Activated CD4-positive, alpha-beta T cell treated with anti-CD3 and anti-CD28 coated beads, Interleukin-2, Interleukin-6, amounts not matched to agents 100 ng/mL and 50 ng/mL, durations not matched to agents 16 hours and 8 hours (primary cell): ENCODE measurements at places on chromosomes 4 and X.

GRCh38 chr4:103074744-103075434 is 1.7 kb downstream of the SLC9B2 start:
- DNase-seq = no peak

GRCh38 chr4:156962528-156962974 is 9.0 kb downstream of the PDGFC start:
- no peak for DNase-seq

DNA sequence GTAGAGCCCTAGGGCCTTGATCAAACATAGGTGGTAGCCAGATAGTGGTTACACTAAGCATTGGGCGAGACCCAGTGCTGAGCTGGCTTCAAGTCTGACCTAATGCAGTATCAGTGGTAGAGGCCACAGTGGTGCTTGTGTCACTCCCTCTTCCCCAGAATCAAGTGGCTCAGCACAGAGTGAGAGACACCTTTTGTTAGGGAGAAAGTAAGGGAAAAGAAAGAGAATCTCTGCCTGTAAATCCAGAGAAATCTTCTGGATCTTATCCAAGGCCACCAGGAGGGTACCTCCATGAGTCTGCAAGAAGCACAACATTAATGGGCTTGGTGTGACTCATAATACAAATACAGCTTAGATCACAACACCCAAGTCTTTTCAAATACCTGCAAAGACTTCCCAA is 117.7 kb upstream of the SLC6A14 start:
- DNase-seq = no peak

DNA sequence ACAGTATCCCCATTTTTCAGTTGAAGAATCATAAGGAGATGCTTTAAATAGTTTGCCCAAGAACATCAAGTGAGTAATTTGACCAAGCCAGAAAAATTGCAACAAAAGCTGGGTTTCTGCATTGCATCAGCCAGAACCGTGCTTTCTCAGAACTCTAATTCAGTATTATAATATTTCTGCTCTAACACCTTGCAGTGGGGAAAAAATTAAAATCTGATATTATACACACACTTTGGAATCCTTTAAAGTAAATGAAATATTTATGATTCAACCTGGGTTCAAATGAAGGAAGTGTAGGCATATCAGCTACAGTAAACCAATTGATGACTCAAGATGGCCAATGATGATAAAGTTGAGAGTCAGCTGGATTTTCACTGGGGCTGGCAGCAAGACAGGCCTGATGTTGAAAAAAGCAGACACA is 387.6 kb upstream of the ZFP42 start:
- DNase-seq = no peak

DNA sequence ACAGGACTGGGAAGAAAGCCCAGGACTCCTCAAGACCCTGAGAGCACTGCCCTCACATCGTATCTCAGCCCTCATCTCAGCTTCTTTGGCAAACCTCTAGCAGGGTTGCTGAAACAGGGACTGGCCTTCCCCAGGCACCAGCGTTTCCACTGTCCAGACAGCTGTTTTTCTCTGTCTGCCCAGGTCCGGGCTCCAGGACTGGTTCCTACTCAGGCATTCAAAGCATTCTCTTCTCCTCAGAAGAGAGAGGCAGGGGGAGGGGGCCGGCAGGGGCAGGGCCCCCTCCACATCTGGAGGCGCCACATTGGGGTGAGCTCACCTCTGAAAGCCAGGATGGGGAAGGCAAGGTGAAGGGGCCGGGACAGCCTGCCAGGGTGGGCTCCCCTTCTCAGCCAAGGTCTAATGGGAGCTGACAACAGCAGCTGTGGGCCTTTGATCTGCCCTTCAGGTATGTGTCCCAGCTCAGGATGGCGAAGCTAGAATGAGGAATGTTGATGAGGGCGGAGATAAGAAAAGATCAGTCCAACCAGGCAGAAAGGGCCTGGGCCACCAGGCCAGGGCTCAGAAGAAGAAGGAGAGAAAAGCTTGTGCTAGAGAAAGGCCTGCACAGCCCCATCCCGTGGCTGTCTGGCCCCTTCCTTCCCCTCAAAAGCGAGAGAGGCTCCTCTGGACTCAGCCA is 60.4 kb downstream of the PJA1 start:
- DNase-seq = no peak

DNA sequence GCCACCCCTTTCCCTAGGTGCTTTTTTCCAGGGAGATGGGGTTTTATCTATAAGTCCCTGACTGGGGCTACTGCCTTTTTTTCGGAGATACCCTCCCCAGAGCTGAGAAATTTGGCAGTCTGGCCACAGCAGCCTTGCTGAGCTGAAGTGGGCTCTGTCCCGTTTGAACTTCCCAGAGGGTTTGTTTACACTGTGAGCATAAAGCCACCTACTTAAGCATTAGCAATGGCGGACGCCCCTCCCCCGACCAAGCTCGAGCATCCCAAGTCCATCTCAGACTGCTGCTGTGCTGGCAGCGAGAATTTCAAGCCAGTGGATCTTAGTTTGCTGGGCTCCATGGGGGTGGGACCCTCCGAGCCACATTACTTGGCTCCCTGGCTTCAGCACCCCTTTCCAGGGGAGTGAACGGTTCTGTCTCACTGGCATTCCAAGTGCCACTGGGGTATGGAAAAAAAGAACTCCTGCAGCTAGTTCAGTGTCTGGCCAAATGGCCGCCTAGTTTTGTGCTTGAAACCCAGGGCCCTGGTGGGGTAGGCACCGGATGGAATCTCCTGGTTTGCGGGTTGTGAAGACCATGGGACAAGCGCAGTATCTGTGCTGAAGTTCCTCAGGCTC is 456.4 kb upstream of the HTR2C start:
- DNase-seq = no peak

DNA sequence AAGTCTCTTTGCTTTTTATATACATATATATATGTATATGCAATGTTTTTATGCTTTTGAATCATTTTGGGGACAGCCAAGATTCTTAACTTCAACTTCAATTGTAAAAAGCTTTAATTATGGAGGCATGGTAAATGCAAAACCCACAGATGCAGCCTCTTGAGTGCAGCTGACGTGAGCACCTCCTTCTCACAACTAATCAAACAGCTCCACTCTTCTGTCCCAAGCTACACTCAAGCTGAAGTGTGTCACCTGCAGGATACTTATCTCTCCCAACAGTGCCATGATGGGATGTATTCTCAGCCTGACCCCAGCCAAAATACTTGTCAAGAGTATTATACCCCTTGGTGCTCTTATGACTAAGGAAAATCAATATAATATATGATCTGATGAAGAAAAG is 60.7 kb upstream of the BLTP1 start:
- no peak for DNase-seq

DNA sequence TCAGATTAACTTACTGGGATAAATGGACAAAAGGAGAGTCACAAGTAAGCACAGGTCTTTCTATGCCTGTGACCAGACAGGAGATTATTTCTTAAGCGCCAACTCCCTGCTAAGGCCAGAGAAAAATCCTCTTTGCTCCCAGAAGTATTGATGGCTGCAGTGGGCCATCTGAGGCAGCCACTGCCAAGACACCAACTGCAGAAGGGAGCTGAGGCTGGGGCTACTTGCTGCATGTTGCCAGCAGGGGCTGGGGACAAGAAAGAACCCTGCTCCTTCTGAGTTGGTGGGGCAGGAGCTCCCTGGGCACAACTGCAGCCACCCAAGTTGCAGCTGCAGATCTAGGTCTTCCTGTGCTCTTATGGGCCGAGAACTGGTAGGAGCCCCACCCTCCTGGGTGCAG is 1075.3 kb downstream of the PCDH18 start:
- no peak for DNase-seq

DNA sequence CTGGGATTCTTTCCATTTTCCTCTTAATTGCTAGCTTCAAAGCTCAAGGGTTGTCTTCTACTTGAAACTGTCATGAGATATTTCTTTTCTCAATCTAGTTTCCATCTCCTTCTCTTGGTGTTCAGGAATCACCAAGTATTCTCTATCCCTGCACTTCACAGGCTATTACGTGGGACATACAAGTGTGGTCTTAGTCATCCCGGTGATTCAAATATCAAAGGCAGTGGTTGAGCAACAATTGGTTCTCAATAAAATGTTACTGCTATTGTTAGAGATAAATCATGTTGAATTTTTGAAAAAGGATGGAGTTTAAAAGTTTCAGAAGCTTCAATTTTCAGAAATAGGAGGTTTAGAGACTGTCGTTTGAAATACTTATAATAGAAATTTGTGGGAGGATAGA is 812.9 kb downstream of the FSTL5 start:
- DNase-seq = no peak

- no peak for DNase-seq
These were observed 583.7 kb downstream of the TRIML1 start for GRCh38 chr4:188722911-188723310.

DNA sequence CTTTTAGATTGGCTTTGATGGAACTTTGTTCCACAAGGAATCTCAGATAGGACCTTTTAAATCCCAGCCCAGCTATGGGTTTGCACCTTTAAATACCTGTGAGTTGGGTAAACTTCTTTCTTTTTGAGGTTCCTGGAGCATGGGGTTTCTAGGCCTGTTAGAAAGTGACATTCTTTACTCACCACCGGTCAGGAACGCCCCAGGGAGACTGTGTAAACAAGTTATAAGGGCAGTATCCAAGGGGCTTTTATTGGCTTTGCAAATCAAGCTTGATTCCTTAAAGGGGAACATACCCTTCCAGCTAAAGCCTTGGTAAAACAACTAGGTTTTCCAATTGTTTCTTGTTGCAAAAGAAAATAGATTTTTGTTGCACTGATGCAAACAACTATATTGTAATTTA is 93.4 kb downstream of the TENT5D start:
- no peak for DNase-seq

- no peak for DNase-seq
These were observed 164.6 kb downstream of the MID1IP1 start for GRCh38 chrX:38965888-38966287.

DNA sequence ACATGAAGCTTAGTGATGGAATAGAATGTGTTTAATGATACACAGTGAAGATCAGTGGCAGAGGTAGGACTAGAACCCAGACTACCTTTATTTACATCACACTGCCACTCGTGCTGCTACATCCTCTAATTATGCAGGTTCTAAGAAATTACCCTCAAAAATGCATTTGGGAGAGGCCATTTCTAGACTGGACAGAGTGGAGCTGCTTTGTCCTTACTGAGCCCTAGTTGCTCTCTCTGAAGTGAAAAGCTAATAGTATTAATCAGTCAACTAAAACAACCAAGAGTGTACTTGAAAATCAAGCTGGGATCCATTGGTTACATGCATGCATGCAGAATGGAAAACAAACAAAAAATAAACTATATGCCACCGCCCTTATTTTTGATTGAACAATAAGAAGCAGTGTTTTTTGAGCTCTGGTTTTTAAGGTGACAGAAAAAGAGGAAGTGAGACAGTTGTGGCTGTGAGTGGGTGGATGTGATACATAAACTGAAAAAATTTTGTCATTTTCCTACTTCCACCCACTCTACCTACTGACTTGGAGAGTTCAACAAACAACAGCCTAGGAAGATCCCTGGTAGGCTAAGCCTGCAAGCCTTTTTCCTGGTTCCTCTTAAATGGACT is 6.8 kb upstream of the VSIG4 start:
- DNase-seq = peak; percentile 69

GRCh38 chr4:26346203-26346620 is 25.4 kb downstream of the RBPJ start:
- no peak for DNase-seq
